Spinal cord (tissue), 10 donors: ENCODE measurements at places on chromosomes 7 and 10.
A peak's percentile ranks its signal among the peaks of the same experiment; 100 is the strongest.

DNA sequence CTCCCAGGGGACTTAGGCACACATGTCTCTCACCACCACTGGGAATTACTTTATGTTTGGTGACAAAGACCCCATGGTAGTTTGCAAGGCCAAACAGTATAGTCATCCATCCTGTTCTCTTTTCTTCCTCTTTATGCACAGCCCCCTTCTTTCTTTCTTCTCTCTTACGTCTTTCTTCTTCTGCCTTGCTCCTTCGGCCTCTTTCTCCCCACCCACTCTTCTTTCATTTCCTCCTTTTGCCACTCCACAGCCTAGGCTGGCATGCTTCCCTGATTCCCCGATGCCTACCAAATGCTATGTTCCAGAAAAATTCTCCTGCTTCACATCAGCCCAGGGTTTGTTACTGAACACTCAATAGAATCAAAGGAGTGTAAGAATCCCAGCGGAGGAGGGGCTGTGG is 62.4 kb upstream of the MKLN1 start:
- no peak for DNase-seq

DNA sequence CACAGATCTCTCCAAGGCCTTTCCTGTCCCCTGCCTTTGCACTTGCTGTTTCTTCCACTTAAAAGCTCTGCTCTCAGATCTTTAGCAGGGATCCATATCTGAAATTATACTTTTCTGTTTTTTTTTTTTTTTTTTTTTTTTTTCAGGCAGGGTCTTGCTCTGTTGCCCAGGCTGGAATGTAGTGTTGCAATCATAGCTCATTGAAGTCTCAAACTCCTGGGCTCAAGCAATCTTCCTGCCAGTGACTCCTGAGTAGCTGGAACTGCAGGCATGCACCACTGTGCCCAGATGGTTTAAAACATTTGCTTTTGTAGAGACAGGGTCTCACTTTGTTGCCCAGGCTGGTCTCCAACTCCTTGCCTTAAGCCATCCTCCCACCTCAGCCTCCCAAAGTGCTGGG is 5.0 kb upstream of the TSPAN15 start:
- DNase-seq: no peak

- no peak for DNase-seq
Measured at GRCh38 chr7:157517782-157518513, 181.1 kb downstream of the DNAJB6 start.

GRCh38 chr10:25682203-25682851 is 251.7 kb upstream of the MYO3A start:
- peak; percentile 64 for DNase-seq

DNA sequence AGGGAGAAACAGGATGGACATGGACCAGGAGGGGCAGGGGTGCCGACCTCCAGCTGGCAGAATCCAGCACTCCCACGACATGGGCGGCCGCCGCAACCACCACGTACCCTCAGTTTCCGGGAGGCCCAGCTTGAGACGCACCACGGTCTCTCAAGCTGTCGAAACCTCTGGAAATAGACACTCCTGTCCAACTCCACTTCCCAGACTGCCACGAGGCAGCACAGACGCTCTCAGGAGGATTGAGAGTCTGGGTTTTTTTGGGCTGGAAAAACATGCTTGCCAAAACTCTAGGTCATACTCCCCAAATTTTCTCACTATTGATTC is 37.9 kb upstream of the PDGFA start:
- no peak for DNase-seq

DNA sequence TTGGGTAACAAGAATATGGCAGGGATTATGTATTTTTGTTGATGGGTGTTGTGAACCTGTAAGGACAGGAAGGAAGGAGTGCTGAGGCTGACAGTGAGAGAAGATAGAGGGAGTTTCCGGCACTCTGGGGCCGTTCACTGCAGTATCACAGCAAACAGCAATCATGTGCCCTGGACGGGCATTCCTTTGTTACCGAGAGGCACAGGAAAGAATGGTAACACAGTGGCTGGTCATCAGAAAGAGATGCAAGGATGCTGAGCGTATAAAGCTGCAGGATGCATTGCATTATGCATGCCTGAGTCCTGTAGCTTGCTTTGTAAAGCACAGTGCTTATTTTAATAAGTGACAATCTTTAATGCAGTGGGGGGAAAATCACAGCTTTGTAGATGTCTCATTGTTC is 286.8 kb downstream of the RPS24 start:
- DNase-seq: no peak

DNA sequence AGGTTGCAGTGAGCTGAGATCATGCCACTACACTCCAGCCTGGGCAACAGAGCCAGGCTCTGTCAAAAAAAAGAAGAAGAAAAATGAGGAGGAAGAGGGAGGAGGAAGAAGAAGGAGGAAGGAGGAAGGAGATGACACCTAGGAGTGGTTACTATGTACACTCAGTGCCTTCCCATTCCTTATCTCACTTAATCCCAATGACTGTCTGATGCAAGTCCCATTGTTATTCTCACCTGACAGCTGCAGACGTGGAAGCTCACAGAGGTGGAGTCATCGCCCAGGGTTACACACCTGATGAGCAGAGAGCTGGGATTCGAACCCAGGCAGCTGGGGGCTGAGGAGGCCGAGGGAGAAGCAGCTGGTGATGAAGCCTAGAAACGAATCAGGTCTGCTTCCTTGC is 258.8 kb downstream of the SNX10 start:
- DNase-seq: no peak
